ENCODE measurements at places on chromosomes 16 and 17.

GRCh38 chr16:1982013-1982433 is 754 bp upstream of the NOXO1 start:
- no peak for DNase-seq

DNA sequence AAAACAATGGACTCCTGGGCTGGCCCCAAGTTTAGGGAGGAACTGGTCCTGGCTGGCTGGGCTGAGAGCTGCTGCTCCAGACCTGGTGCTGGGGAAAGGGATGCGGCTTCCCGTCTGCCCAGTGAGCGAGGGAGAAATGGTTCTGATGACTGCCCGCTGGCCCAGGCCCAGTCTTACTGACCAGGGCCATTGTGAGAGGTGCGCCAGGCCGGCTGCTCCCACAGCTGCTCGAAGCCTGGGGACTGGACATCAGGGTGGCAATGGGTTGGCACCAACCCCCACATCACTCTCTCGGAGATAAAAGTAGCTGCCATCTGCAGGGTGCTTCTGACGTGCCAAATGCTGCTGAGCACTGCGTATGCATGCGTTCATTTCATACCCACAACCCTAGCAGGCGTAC is 53.2 kb downstream of the IRF8 start:
- DNase-seq = no peak

- DNase-seq = peak; percentile 37
Observed at GRCh38 chr16:50152351-50152806, 727 bp upstream of the TENT4B start.

- no peak for DNase-seq
Observed at GRCh38 chr17:81371910-81372760, 23.1 kb upstream of the BAHCC1 start.

DNA sequence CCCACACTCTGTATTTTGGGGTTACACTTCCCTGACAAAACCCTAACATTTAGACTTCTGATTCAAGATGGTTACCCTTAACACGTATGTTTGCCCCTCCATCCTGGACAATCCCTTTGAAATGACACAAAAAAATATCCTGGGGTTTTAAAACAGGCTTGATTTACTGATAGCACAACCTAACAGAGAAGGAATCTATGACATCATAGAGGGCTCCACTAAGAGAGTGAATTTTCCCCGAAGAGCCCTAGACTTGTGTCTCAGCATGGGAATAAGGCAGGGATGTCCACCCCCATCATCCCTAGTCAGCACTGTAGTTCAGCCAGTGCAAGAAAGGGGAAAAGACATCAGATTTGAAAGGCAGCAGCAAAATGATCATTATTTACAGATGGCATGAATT is 15.8 kb upstream of the SRCIN1 start:
- DNase-seq = no peak

GRCh38 chr17:51188271-51188833 is 22.1 kb downstream of the NME2 start:
- DNase-seq = no peak

DNA sequence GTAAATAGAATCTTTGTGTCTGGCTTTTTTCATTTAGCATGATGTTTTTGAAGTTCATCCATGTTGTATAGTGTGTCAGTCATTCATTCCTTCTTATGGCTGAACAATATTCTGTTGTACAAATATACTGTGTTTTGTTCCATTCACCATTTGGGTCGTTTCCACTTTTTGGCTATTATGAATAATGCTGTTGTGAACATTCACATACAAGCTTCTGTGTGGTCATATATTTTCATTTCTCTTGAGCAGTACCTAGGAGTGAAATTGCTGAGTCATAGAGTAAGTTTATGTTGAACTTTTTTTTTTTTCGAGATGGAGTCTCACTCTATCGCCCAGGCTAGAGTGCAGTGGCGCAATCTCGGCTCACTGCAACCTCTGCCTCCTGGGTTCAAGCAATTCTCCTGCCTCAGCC is 32.3 kb upstream of the TAOK1 start:
- DNase-seq = no peak

DNA sequence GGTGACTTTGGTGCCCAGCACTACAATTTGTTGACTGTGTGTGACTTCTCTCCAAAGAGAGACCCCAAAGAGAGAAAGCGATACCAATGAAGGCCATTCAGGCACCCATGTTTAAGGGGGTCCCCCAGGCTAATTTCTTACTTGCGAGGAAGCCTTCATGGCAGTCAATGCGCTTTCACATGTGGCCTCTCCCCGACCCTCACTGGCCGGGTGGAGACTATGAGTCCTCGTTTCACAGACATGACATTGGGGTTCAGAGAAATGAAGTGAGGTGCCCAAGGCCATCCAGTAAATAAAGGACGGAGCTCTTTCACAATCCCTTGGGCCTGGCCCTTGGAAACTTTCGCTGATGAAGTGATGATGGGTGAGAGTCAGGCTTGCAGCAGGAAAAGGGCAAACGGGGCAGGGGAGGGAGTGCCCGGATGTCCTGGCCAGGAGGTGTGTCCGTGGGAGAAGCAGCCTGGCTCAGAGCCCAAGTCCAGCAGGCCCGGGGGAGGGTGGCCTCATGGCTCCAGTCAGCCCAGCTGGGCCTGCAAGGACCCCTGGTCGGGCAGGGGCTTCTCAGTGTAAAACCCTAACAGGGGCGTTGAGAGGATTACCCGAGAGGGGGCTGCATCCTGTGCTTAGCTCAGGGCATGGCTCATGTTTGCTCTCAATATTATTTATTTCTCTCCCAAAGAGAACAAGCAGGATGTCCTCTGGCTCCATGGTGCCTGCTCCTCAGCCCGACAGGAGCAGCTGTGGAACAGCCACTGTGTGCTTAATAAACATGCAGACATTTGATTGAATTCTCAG is 14.7 kb downstream of the TBX2 start:
- DNase-seq = no peak

DNA sequence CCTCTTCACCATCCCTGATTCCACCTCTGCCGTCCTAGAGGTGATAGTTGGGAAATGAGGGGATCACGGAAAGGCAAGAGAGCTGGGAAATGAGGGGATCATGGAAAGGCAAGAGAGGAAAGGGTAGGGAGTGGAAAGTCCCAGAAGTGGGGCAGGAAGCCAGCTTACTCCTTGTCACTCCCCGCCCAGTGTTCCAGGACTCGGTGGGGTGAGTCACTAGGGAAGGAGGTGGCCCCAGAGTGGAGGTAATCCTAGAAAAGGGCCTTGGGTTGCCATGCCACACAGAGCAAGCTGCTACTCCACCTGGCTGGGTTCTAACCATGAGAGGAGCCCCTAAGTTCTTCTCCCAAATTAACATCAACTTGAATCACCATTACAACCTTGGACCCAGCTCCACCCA is 14.8 kb downstream of the ALOXE3 start:
- DNase-seq = no peak

GRCh38 chr16:15539197-15539596 is 103.8 kb downstream of the MARF1 start:
- no peak for DNase-seq

GRCh38 chr16:11296351-11296705 is 15.2 kb upstream of the PRM1 start:
- no peak for DNase-seq

GRCh38 chr17:62935523-62935922 is 30.5 kb upstream of the TANC2 start:
- DNase-seq = no peak

GRCh38 chr17:54754560-54754959 is 146.1 kb upstream of the TOM1L1 start:
- DNase-seq = no peak

- DNase-seq = no peak
Observed at GRCh38 chr17:10224582-10225195, 26.3 kb upstream of the GAS7 start.

DNA sequence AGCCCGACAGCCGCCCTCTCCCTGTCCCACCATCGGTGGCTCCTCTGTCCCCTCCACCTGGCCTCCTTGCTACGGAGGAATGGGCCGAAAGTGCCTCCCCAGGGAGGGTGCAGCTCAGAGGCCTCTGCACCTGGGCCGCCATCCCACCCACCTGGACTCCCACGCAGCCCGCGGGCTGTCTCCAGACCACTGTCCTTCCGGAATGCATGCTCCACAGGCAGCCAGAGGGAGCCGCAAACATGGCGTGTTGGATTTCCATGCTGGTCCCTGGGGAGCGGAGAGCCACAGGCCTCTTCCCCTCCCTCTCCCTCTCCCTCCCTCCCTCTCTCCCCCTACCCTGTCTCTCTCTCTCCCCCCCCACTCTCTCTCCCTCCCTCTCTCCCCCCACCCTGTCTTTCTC is 3.0 kb downstream of the SSTR5 start:
- no peak for DNase-seq

- DNase-seq = no peak
Observed at GRCh38 chr17:12047681-12048376, 27.2 kb downstream of the MAP2K4 start.

DNA sequence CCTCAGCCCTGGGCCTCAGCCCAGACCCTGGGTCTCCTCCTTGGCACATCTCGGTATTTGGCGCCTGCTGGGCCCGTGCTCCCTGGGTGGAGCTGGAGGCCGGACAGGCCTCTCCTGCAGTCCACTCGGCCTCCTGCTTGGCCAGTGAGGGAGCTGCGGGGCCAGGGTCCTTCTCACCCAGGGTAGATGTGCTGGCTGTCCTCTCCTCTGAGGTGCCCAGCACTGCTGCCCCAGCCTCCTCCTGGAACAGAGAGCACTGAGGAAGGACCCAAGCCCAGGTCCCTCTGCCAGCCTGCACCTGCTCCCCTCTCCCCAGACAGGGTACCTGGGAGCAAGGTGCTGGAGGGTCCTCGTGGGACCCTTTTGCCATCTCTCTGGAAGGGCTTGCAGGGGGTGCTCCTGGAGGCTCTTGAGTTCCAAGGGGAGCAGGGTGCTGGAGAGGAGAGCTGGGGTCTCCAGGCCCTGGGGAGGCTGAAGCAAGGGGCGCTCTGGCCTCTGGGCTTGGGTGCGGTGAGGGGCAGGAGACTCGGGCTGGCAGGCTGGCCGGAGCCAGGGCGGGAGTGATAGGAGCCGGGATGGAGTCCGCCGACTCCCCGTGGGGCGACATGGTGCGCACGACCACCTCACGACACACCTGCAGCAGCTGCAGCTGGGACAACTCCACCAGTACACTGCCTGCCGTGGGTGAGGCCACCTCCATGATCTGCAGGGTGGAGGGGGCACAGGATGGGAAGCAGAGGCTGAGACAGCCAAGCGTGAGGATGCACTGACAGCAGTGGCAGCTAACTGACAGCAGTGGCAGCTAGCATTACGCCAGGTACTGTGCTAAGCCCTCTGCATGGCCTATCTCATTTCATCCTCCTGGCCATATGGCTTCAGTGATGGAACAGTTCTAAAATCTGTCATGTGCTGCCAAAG is 17.8 kb downstream of the TSPOAP1 start:
- no peak for DNase-seq

GRCh38 chr16:86485746-86486145 is 24.6 kb upstream of the FOXF1 start:
- DNase-seq = no peak

- DNase-seq = no peak
Observed at GRCh38 chr17:21464611-21465021, 88.5 kb downstream of the KCNJ12 start.

DNA sequence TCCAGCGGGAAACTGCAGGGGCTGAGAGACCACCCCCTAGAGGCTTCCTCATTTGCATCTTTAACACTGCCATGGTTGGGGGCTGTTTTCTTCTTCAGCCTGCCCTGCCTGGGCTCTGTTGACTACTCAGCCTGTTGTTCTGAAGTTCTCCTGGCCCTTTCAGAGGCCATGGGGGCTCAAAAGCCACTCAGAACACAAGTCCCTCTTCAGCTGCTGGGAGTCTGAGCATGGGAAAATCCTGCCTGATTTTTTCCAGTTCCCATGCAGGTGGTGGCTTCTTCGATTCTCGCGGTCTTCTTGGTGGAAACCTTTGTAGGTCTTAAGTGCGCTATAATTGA is 36.3 kb downstream of the PLCG2 start:
- no peak for DNase-seq

DNA sequence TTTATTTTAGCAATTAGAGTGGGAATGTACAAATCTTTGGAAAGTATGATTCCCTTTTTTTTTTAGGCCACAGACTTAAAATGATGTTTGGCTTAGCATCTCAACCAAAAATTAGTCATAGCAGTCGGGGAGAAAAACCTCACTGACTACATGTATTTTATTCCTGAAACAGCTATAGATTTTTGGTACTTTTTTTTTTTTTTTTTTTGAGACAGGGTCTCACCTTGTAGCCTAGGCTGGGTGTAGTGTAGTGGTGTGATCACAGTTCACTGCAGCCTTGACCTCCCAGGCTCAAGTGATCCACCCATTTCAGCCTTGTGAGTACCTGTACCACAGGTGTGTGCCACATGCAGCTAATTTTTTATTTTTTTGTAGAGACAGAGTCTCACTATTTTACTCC is 23.4 kb downstream of the RNFT1 start:
- no peak for DNase-seq

All from activated CD4-positive, CD25-positive, alpha-beta regulatory T cell treated with anti-CD3 and anti-CD28 coated beads, Interleukin-2, amount 50 U/mL, for 16 hours (primary cell).